ENCODE measurements at places on chromosomes 12 and 14.

DNA sequence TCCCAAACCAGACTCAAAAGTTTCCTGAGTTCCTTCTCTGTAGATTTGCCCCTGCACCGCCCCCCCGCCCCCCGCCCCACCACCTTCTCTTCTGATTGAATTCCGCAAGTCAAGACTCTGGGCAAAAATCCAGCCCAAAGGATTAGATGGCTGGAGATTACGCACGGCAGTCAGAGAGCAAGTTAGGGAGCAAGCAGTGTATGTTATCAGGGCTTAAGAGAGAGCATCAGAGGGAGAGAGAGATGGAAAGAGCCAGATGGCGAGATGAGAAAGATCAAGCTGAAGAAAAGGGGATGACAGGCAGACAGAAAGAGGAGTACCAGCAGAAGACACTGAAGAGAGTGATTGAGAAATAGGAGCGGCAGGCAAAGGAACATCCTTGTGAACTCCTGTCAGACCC, 13.9 kb upstream of the ANKRD33 start:
- no peak for DNase-seq

DNA sequence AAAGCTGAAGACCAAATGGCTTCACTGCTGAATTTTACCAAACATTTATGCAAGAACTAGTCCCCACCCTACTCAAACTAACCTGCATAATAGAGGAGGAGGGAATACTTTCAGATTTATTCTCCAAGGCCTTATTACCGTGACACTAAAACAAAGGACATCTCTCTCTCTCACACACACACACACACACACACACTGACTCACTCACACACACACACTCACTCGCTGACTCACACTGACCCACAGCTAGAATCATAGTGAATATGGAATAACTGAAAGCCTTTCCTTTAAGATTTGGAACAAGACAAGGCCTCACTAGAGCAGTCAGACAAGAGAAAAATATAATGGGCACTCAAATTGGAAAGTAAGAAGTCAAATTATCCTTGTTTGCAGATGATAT, 1014.1 kb downstream of the TMTC2 start:
- no peak for DNase-seq

DNA sequence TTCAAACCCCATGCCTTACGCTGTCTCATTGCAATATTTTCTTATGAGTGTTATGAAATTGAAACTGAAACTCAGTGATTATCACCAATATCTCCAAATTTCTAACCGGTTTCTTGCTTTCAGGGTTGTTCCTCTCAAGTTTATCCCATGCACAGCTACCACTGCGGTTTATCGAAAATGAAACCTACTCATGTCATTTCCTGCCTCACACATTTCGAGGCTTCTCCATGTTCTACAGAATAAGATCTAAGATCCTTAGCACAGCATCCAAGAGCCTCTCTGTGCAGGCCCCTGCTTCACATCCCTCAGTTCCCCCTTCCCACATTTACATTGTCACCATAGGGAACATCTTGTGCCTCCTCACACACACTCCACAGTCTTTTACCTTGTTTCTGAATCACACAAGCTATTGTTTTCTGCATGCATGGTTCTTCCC, 45.5 kb upstream of the FAR2 start:
- no peak for DNase-seq

DNA sequence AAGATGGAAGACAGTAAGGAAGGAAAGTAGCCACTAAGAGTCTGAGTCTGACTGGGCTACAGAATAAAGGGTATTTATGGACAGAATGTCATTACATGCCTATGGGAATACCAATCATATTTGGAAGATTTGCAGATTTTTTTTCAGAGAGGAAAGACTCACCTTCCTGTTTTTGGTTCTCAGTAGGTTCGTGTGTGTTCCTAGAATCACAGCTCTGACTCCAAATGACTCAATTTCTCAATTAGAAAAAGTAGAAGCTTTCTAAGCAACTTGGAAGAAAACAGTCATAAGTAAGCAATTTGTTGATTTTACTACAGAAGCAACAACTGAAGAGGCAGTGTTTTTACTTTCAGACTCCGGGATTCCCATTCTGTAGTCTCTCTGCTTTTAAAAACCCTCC, 15.4 kb upstream of the PAPLN start:
- DNase-seq, result no peak

- DNase-seq, result no peak
These were observed 491.5 kb downstream of the SLC6A15 start for GRCh38 chr12:84421103-84421502.

GRCh38 chr14:105166571-105167302, 1.8 kb downstream of the JAG2 start:
- DNase-seq, result no peak

GRCh38 chr12:103924761-103925641, 5.2 kb upstream of the HSP90B1 start:
- DNase-seq, result no peak
